ENCODE measurements at places on chromosomes 6 and 20.

GRCh38 chr6:101516578-101516977 is 123.1 kb downstream of the GRIK2 start:
- no peak for DNase-seq

DNA sequence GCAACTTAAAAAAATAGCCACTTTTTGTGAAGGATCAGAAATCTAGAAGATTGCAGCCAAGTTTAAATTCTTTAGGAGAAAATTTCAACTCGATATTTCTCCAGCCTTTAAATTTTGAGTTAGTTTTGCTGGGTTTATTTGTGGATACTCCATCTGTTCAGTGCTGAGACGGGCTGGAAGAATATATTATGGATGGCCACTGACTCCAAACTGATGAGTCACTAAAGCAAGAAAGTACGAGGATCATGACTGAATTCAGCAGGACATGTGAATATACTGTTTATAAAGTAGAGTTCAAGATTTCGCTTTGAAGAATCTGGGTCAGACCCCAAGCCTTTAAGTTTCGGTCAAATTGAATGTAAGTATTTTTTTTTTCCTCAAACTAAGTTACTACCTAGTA is 199.5 kb downstream of the ADGRB3 start:
- no peak for DNase-seq

- DNase-seq = no peak
These were observed 7.0 kb upstream of the UBE2J1 start for GRCh38 chr6:89359561-89359960.

- peak; percentile 59 for DNase-seq
These were observed 226.8 kb downstream of the UST start for GRCh38 chr6:148973538-148974208.

- DNase-seq = no peak
These were observed 143.5 kb downstream of the TPBG start for GRCh38 chr6:82507112-82507511.

DNA sequence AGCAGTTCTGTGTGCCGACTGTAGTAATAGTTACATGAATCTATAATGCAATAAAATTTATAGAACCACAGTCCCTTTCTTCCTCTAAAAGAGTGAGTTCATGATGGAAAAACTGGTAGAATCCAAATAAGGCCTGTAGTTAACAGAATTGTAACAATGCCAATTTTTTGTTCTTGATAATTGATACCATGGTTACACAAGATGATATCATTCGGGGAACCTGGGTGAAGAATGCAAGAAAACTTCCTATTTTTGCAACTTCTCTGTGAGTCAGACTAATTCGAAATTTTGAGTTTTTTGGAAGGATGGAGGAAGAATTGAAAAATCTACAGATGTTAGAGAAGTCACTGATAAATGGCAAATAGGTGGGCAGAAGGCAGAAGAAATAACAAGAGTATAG is 381.8 kb downstream of the CDKAL1 start:
- DNase-seq = peak; percentile 75

DNA sequence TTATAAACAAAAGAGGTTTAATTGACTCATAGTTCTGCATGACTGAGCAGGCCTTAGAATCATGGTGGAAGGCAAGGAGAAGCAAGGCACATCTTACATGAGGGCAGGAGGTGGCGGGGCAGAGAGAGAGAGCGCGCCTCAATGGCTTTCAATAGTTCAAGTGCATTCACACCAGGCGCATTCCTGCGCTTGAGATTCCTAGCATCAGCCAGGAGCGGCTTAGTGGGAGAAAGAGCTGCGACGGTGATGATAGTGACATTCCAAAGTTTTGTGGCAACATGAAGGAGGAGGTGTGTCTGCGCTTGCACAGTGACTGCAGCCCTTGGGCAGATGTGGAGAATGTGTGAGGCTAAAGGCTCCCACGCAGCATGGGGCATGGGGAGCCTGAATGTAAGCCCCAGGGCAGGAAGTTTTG is 25.0 kb upstream of the EMILIN3 start:
- no peak for DNase-seq
